ENCODE measurements at places on chromosomes 2 and 18.

DNA sequence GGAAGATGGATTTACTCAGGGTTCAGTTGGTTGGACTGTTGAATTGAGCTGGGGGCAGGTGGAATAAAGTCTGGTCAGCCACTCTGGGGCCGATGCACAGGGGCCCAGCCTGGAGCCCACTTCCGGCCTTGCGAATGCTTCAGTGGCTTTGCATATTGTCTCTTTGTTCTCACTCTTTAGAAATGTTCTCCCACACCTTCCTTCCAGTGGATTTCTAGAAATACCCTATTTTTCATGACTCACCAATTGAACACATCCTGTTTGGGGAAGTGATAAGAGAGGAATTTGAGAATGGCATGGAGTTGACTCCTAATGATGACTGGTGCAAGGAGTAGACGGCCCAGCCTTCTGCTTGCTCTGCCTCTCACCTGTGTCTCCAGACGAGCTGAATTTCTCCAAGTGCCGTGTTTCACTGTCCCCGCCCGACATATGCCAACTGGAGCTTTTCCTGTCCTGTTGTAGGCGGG, 28.1 kb downstream of the ASAP2 start:
- DNase-seq, result no peak

DNA sequence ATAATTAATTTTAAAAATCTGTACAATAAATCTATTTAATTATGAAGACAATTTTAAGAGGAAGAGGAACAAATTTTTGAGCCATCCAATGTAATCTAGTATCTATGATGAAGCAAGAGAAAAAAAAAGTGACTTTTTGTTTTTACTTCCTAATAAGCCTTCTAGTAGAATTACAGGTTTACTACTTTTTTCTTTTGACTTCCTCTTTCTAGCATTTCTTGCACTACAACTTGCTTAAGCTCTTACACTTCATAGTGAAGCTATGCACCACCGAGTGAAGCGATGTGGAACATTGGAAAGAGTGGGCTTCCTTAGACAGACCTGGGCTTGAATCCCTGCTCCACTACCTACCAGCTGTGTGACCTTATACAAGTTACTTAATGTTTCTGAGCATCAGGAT, 2.1 kb downstream of the SERPINB2 start:
- no peak for DNase-seq

DNA sequence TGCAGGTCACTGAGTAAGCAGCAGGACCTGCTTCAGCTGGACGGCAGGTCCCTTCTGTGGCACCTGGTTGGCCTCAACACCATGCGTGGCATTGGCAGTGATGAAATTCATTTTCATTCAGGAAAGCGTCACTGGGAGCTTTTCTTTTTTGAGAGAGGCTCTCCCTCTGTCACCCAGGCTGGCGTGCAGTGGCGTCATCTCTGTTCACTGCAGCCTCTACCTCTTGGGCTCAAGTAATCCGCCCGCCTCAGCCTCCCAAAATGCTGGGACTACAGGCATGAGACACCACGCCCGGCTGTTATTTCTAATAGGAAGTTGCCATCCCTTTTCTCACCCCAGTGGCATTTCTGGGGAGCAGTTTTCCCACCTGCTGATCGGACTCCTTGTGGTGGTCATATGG, 39.3 kb downstream of the NCK2 start:
- no peak for DNase-seq

- DNase-seq, result no peak
Observed at GRCh38 chr18:73288813-73289212, 421.0 kb upstream of the NETO1 start.

- DNase-seq, result no peak
Observed at GRCh38 chr2:217478831-217479455, 523.9 kb downstream of the TNS1 start.

DNA sequence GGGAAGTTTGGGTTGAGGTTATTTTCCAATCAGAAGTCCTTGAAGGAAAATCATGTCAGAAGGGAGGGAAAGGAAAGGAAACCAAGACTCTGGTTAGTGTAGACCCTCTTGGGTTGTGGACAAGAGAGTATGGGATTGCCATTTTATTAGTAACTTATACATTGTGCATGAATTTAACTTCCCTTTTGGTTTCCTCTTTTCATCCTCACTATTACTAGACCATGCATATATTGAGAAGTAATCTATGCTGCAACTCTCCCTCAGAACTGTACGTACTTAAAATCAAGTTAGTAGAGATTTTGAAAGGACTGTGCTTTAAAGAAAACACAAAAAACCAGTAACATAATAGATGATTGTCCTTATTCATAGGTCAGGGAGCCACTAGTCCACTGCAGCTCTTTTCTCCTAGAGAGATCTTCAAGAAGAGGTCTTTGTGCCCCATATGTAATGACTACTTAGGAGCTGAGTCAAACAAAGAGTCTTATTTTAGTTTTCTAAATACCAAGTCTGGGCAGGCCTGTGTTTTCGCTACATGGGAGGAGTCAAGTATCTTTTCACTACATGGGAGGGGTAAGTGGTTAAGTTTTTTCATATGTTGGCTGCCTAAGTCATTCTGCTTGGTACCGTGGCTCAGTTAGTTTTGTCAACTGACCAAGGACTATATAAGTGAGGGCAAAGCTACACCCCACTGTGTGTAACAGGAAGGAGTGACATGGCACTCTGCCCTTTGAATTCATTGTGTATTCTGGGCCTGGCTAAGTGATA, 25.2 kb upstream of the FAM117B start:
- no peak for DNase-seq

DNA sequence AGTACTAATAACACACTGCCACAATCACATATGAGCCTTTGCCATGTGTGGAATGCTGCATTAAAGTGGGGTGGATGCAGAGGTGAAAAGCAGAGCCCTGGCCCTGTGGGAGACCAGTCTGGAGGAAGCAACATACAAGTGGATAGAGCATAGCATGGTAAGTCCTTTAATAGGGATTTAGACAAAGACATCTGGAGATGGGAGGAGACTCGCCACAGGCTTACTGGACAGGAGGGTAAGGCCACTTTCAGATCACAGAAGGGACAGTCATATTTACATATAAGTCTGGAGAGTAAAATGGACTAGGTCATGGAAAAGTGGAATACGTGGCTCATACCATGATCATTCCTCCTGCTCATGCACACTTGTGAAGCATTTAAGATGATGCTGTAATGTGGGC, 84.3 kb downstream of the PPP1R1C start:
- no peak for DNase-seq

DNA sequence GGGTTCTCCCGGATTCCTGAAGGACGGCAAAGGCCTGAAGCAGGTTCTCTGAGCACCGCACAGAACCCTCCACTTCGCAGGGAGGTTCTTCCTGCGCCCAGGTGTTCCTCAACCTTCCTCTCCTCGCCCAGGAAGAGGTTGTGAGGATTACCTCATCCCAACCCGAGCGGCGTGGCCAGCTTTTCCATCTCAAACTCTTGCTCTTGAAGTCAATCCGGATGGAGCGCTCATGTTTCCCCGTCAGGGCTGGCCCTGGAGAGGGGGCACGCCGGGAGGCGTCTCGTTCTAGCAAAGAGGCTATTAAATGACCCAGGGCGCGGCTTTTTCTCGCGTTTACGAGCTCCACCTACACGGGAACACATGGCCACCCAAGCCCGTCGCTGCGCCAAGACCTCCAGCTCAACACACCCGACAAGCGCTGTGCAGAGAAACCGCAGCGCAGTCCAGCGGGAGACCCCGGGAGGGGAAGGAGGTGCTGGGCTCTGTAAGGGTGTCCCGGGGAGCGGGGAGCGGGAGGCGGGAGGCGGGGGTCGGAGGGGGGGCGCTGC, 540 bp upstream of the RAB10 start:
- DNase-seq, result no peak

- no peak for DNase-seq
Observed at GRCh38 chr2:237191714-237192081, 106.0 kb downstream of the COPS8 start.

- no peak for DNase-seq
Observed at GRCh38 chr2:62293490-62294271, 97.8 kb downstream of the B3GNT2 start.

DNA sequence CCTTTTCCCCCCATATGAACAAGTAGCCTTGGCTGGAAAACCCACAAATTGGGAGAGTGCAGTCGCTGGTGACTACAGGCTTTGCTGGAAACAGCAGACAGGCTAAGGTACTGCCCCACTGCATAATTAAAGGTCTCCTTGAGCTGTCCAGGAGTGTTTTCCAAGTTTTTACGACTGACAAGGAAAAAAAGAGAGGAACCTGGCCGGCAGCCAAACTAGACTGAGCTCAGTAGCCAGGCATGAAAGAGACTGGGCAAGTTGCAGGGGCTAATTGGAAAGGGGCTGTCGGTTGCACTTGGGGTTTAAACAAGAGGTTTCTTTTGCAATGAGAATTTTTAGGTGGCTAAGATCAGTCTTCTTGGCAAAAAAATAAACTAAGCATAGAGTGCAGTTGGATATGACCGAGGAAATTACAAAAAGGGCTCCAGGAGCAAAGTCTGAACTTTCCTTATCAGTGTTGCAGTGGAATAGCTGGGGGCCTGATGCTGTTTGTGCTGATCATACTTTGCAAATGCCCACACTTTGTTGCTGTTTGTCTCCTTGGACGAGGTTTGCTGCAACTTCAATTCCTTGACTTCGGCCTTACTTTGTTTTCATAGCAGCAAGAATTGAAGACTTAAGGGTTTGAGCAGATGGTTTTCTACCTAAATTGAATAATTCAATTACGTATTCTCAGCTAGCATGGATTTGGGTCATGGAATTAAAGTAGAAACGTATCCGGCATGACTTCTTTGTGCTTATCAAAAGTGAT, 2.1 kb downstream of the GULP1 start:
- DNase-seq, result peak; percentile 66

- DNase-seq, result no peak
Observed at GRCh38 chr2:197614532-197614931, 60.9 kb downstream of the RFTN2 start.

DNA sequence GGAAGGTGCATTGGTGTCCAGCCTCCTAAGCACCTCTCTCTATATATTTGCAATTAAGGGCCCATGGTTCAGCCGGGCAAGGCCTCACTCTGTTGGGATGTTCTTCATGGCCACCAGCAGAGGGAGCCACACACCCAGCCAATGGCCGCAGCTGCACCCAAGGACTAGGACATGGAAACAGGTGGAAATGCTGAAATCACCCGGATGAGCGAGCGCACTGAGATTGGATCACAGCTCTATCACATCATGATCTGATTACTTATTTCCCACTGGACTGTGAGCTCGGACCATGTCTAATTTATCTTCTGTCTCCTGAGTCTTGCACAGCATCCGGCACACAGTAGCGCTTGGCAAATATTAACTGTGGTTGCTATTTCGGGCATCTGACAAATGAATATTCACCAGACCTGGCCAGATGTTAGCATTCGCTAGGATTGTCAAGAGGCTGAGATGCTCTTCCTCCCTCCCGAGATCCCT, 31.2 kb downstream of the KIF3C start:
- DNase-seq, result peak; percentile 46

DNA sequence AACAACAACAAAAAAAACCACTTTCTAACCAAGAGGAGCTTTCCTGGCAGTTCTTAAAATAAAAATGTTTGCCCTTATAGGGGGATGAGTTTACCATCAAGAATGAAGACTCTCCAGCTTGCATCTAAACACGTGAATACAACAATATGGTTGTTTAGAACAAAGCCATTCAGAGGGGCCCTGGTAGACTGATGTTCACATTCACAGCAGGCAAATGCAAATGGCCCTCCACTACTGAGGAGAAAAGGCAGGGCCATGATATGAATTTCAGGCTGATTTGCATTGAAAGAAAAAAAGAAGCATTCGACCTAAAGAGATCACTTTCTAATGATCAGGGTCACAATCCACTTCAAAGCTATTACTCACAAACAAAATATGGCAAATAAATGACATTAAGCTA, 65.3 kb upstream of the OTOS start:
- DNase-seq, result no peak

- DNase-seq, result no peak
Observed at GRCh38 chr2:191360918-191361317, 115.7 kb downstream of the MYO1B start.
